ENCODE measurements at places on chromosomes 13 and 19.
A peak's percentile ranks its signal among the peaks of the same experiment; 100 is the strongest.

- peak; percentile 21 for DNase-seq
Observed at GRCh38 chr13:49214917-49215376, 5.2 kb upstream of the MLNR start.

DNA sequence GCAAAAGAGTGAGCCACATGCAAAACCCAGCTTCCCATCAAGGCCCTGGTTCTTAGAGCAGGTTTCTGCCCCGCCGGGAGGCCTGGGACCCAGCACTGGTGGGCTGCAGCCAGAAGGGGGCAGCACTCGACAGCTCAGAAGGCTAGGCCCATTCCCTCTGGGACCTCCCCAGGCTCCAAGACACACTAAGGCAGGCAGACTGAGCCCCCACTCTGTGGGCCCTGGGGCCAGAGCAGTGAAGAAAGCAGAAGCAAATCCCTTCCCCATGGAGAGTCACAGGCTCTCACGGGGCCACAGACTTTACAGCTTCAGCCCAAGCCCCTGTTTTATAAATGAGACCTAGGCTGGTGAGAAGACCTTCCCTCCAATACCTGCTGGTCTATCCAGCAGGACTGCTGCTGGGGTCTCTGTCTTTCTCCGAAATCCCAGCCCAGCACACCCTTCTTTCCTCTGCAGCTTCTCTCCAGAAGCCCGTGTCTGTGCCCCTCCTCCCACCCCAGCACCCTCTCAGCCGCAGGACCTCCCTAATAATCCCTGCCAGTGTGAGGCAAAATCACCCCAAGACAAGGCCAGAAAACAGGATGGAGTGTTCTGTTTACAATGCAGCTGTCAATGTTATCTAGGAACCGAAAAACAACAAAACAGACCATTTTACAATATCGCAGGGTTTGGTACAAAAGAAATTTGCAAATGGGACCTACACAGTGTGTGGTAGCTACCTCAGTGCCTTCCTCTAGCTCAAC, 109.3 kb downstream of the ABCC4 start:
- peak; percentile 34 for DNase-seq

- DNase-seq: no peak
Observed at GRCh38 chr13:59587971-59588716, 575.6 kb downstream of the DIAPH3 start.

- no peak for DNase-seq
Observed at GRCh38 chr13:78712831-78713230, 53.9 kb upstream of the OBI1 start.

GRCh38 chr13:90577726-90578125, 769.8 kb upstream of the MIR17HG start:
- no peak for DNase-seq

GRCh38 chr19:16836115-16837034, 7.2 kb downstream of the SIN3B start:
- no peak for DNase-seq

- no peak for DNase-seq
Observed at GRCh38 chr13:41859565-41859964, 101.3 kb downstream of the VWA8 start.

DNA sequence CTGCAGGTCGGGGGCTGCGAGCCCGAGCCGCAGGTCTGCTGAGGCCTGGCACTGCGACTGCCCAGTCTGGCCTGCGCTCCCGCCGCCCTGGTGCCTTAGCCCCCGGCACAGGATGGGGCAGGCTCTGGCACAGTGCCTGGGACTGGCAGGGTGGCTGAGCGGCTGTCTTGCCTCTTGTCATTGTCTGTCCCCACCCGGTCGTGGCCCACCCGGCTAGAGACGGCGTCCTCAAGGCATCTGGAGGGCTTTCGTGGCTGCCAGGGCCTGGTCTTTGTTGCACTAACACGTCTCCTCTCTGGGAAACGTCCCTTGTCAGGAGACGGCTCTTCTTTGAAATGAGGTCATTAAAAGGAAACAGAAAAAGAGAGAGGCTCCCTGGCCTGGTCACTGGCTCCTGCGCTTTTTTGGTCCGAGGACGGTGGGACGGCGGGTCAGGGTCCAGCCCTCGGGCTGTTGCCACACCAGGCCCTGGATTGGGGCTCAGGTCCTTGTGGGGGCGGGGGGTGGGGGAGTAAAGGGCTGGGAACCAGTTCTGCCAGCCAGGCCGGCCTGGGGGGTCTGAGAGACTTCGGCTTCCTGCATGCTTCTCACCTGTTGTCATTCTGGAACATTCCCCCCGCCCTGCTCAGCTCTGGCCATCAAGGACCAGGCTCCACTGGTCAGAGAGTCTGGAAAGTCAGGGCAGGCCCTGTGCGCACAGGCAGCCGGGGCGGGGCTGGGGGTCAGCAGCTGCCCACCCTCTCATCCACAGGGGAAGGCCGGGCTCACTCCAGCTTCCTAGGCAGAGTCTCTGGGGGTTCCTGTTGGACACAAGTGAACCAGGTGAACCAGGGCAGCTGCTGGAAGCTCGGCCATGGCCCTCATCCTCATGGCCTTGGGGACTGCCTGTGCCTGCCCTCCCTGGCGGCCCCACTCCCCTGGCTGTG, 6.2 kb upstream of the ZNF554 start:
- no peak for DNase-seq

GRCh38 chr19:6551607-6552450, 21.0 kb downstream of the TNFSF9 start:
- no peak for DNase-seq

- peak; percentile 37 for DNase-seq
Observed at GRCh38 chr13:73754727-73755292, 379.4 kb downstream of the KLF12 start.

DNA sequence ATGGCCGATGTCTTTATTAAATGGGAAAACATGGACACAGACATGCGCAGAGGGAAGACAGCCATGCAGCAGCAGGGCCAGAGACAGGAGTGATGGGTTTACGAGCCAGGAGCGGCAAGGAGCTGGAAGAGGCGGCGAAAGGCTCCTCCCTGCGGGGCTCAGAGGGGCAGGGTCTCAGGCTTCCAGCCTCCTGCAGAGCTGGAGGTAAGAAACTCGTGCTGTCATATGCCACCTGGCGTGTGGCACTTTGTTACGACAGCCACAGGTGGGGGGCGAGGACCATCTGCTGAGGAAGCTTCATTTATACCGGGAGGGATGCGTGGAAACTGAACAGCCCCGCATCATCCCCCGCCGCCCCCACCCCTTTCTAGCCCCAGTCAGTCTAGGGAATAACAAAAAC, 52.0 kb upstream of the SPACA7 start:
- no peak for DNase-seq

- DNase-seq: peak; percentile 52
Observed at GRCh38 chr19:6459262-6460098, at the start of gene SLC25A23. TSS of gene SLC25A23 (minus strand) at chr19:6459792. CDS start at chr19:6459628, 164 bp downstream.

DNA sequence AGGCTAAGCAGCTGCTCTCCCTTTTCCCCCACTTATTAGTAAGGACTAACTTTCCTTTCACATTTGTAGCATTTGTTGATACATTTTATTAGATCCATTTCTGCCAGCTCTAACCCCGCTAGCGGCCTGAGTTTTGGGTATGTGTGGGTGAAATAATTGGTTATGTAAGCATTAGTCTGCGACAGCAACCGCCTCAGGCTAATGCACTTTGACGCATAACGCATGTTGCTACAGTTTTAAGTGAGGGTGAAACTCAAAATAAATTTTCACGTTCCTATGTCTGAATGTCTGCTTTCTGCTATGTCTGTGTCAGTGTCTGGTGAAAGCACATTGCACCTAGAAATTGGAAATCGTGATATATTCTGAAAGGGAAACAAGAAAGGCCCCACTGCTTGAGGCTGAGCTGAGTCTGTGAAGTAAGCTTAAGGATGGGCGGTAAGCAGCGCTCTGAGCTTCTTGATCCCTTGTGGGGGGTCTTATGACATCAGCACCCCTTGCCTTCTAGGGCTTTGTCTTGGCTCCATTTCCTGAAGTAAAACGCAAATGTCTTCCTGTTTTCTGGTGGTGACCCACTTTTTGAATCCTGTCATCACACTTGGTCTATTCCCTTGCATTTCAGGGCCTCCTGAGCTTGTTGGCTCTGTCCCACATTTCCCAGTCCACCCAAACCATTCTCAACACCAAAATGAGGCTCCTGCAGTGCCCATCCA, 648.3 kb upstream of the ARGLU1 start:
- DNase-seq: no peak

- DNase-seq: no peak
Observed at GRCh38 chr13:28607187-28607955, 51.6 kb upstream of the POMP start.

DNA sequence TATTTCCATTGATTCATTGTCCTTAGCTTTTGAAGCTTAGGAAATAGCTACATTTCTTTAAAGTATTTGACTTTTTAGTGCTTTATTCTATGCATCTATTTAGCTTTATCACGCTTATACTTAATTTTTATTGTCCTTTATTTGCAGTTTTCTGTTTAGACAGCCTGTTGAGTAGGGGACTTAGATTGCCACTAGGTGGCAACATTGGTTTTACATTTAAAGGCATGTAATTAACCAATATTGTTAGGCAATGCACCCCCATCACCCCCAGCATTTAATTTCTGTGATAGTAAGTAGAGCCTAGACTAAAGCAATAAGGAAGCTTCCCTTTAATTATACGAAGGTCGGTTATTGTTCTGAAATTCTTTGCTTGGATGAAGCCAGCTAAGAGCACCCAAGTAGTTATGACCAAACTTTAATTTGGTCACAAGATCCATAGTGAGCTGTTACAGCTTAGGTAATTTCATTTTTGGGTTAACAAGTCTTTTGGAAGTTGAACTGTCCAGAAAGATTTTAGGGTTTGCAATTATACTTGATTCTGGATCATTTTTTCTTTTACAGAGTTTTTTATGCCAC, 36.5 kb downstream of the B3GLCT start:
- no peak for DNase-seq

GRCh38 chr19:49687566-49688316, 1.7 kb upstream of the ADM5 start:
- no peak for DNase-seq

DNA sequence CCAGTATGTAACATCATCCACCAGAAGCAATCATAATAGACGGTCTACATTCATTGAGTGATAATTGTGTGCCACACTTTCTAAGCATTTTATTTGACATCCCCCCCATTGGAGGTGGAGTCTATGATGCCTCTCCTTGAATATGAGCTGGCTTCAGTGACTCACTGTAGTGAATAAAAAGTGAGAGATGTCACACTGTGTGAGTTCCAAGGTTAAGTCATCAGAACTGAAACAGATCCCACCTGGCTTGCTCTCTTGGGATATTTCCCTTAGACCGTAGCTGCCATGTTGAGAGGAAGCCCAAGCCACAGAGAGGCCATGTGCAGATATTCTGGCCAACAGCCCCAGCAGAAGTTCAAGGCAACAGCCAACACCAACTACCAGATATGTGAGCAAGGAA, 12.6 kb downstream of the RTBDN start:
- DNase-seq: no peak

DNA sequence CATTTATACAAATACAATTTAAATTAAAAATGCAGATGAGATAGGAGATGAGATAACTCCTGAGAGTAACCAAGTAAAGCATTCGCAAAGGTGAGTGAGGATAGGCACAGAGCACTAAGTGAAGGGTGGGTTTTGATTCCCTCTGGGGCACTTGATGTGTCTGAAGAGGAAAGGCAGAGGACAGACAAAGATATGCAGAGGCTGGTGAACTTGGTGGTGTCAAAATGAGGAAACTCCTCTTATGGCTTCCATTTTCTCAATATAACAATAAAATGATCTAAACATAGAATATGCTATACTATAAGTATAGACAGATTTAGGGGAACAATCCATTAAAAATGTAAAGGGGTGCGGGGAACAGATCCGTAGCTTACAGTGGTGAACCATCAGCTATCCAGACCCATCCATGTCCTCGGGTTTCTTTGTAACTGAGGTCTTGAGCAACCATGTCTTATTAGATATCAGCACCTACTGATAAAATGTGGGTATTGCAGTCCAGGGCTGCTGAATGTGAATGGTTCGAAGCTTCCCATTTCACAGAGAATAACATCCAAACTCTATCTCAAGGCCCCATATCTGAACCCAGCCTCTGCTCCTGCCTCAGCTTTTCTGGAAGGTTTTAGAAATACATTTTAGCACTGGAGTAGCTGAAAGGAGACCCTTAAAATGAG, 73.9 kb upstream of the SLC10A2 start:
- no peak for DNase-seq

DNA sequence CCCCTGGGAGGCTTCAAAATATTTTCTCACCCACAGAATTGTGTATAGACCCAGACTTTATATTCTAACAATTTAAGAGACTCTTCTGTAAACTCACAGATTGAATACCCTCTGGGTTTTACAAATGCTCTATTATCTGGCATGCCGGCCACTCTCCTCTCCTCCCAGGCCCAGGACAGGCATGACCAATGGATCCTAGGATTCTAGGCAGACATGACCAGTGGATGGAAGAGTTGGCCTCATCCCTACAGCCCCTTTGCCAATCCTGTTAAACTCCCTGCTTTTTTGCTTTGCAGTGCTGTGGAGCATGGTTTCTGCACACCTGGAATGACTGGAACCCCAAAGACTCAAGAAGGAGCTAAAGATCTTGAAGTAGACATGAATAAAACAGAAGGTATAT, 5.8 kb downstream of the ACSBG2 start:
- no peak for DNase-seq

GRCh38 chr19:45446944-45447343, 20.9 kb upstream of the FOSB start:
- DNase-seq: no peak

GRCh38 chr13:38265132-38265497, 84.5 kb upstream of the UFM1 start:
- no peak for DNase-seq

DNA sequence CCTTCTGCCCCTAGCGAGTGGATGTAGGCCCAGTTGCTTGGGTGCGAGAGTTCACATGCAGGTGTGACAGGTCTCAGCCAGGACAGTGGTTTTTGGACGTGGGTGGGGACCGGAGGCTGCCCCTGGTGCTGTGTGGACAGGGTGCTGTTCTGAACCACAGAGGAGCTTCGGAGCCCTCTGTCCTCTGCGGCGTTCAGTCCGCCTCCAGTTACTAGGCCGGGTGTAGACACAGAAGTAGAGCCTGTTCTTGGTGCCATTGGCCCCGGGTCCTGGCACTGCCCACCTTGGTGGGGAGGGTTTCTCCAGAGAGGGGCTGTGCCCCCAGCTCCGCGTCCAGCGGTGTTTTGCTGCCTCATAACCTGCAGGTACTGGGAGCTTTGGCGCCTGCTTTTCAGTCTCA, 52.4 kb downstream of the MCF2L start:
- no peak for DNase-seq

GRCh38 chr19:13622766-13623715, 116.8 kb upstream of the CACNA1A start:
- DNase-seq: no peak

DNA sequence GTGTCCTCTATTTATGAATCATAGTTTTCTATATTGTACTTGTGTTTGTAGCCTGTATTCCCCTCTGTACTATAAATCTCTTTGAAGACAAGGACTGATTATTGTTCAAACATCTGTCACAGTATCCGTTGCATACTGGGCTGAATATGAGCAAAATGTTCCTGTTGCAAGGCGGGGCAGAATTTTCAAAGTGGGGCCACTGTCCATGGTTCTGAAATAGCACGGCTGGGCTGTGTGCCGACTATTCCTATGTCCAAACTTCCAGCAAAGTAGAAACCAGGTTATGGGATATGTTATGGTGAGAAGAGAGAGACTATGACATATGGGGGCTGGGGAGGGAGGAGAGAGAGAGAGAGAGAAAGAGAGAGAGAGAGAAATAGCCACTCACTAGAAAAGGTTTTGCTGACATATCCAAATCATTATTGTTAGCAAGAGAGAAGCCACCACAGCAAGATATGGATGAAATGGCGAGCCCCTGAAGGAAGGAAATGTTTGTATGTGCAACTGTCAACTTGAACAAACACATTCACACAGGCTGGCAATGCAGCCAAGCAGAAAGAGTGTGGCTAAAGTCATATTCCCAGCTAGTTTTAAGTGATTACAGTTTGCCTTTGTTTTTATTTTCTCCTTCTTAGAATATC, 107.0 kb upstream of the GPR12 start:
- no peak for DNase-seq

Measured in T-helper 1 cell (primary cell).